Osteoblast (primary cell): ENCODE measurements at places on chromosomes 2 and 18. TPM values are rescaled to one million over a fixed set of nuclear protein-coding genes. Genes with fewer than 3 reads are reported as not detected.

DNA sequence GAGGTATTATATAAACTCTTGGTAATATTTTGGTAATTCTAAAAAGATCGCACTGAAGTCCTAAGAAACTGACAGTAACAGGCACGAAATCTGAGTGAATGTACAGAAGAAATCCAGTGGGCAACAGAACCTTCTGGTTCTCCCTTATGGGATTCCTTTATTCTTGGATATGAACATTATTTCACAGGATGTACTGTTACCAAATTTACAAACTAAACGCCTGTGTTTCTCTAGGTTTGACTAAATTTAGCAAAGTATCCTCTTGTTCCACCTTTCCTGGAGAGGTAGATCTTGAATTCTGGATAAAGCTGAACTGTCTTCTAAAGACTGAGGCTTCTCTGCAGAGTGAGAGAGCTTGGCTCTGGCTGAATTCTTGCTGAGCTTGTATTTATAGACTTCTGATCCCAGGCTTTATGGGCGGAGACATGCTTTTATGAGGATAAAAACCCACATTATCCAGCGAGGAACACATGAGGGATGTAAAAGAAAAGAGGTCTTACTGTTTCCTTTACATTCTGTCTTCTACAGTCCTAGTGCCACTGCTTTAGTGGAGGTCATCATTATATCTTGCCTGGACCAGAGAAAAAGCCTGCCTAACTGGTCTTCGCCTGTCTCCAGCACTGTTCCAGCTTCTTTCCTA is 220.8 kb downstream of the CDH2 start:
- DNase-seq = no peak

DNA sequence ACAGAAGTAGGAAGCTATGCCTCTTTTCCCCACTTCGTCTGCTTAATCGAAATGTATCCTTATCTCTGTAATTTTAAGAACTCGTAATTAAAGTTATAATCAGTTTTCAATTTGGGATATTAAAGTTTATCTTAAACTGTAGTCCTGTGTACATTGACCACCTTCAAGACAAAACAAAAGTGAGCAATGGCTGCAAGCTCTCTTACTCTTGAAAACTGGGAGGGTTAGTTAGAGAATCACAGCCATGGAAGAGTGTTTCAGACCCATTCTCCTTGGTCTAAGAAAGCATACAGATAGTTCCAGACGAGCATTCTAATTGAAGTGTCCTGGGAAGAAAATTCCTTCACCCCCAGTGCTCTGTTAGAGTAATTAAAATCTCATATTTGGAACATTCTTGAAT is 2.0 kb downstream of the KCMF1 start:
- DNase-seq = peak; percentile 88

TLX2 gene
- under 0.01 and 0.36 TPM in 2 replicates for total RNA-seq

HOXD9 gene
- 0.36 and 0.59 TPM in 2 replicates for total RNA-seq

GRCh38 chr2:24793761-24794435 is 673 bp downstream of the CENPO start:
- no peak for DNase-seq

- DNase-seq = peak; percentile 43
Measured at GRCh38 chr2:181354626-181355025, 102.6 kb upstream of the ITGA4 start.

DNA sequence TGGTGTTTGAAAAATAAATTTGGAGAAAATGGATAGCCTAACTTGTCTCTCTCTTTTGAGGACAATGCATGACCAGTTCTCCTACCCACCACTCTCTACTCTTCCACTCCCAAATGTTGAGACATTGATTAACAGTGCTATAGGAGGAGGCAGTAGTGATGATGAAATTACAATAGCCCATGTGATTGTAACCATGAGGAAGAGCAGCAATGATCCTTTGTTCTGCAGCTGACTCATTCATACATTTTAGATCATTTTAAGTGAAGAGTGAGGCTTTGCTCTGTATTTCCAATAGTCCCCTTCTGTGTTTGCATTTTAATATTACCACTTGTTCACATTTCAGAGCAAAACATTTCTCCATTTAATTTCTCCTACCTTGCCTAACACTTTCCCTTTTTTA is 592.3 kb downstream of the THSD7B start:
- DNase-seq = no peak

DNA sequence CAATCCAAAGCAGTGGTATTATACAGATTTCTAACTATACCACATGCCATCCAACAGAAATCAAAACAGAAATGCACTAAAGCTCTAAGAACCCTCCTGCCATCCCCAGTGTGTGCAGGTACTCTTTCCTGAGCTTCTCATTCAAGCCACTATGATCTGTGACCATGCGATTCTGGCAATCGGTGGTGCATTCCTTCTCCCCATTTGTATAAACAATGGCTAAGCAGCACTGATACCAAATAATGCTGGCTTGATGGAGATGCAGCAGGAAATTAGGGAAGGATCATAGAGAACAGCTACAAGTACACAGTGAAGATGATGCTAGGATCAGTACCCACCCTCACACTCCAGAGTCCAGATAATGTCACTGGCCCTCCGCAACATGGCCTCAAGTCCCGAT is 51.8 kb downstream of the PPP4R1 start:
- DNase-seq = no peak

DNA sequence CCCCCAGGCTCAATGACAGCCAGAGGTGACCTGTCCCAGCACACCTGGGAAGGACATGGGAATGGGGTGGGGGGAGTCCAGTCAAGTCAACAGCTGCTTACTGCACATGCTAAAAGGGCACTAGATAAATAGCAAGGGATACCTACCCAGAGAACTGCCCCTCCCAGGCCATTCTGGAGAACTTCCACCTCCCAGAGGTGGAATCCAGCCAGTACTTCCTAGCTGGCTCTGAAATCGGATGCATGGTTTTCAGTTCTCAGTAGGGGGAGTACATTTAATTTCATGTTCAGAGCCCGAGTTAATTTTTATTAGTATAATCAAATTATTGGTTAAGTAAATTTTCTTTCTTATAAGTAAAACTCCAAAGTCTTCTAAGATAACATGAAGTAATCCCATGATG is 28.9 kb upstream of the ITGA6 start:
- no peak for DNase-seq

- peak; percentile 82 for DNase-seq
Measured at GRCh38 chr18:475202-476031, 25.1 kb downstream of the COLEC12 start.

DNA sequence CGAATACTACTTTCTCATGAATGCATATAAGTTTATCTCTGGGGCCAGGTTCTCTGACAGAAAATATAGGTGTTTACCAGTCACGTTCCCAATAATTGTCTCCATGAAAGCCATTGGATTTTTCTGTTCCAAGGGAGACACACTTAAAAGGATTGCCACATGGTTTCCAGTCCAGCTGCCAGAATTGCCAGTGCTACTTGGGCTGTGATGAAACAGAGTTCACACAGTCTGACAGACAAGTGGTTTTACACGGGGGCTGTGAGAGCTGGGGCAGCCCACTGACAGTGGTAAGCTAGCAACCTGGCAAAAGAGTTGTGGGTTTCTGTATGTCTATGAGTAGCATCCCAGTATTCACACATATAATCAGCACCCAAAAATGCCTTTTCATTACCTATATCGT is 27.7 kb upstream of the ATRAID start:
- no peak for DNase-seq

DNA sequence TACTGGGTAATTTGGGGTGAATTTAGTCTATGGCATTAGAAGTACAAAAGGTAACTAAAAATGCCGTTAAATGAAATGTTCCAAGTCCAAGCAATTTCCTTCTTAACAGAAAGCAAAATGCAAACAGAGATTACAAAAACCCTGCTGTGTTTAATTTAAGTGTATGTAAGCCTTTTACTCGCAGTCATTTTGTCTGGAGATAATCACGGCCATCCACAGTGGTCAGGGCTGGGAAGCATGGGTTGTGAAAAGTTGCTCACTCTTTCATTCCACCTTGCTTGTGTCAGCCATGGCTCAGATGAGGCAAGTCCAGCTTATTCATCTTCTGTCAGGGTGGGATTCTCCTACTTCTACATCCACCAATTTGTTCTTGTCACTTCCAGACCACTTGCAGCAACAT is 983.6 kb upstream of the ZEB2 start:
- no peak for DNase-seq

DNA sequence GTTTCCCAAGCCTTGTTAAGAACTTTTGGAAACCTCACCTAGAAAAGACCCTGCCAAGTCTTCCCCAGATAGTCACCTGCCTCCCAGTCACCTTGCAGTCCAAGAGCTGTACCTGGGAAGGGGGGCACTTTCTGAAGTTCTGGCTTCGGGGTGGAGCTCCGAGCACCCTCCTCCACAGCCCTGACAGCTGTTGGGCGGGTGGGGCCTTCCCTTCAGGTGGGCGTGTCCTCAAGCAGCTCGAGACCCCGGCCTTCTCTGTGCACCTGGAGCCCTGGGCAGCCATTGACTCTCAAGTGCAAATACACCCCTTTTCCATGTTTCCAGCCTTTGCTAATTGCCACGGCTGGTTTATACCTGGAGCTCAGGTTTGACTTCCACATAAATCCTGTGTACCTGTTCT is 37.0 kb upstream of the IGFBP5 start:
- DNase-seq = no peak

- DNase-seq = no peak
Measured at GRCh38 chr2:177000061-177000714, 212.4 kb upstream of the HNRNPA3 start.

DNA sequence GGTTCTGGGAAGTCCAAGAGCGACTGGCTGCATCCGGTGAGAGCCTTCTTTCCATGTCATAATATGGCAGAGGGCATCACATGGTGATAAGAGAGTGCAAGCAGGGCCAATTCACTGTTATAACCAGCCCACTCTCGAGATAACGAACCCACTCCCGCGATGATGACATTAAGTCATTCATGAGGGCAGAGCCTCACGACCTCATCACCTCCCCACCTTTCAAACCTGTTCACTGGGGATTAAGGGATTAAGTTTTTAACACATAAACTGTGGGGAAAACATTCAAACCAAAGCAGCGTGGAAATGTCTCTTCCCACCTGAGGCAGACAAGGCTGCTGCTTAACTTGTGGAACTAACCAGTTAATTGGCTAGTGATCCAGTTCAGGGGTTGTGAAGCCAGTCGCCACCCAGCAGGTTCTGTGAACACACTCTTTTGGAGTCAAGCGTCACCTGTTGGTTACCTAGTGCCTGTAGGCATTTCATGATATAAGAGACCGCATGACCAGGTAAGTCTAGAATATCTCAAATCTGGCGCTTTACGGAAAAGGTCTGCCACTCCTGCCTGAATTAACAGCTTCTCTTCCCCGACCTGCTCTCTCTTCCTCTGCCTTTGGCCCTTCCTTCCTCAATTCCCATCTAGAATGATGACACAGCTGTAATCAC is 54.3 kb downstream of the EDAR start:
- DNase-seq = no peak

DNA sequence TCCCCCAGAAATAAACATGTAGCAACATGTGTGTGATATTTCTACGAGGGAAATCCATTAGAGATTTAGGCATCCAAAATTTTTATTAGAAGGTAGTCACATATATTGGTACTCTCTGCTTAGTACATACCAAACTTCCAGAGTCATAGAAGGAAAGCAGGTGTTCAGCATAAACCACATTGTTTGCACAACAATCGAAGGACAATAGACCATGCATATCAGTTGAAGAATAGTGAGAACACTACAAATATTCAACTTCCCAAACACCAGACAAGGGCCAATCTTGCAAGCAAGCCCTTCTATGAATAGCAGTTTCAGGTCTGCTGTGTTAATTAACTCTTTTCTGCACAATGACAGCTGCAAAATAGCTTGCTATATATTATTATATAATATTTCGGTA is 702.2 kb downstream of the ERBB4 start:
- DNase-seq = no peak

- DNase-seq = peak; percentile 75
Measured at GRCh38 chr2:218980735-218981389, 4.1 kb downstream of the FEV start.

C2orf72 gene
- not detected in 2 replicates for total RNA-seq

GRCh38 chr18:41231681-41232080 is 723.4 kb upstream of the PIK3C3 start:
- DNase-seq = no peak

- DNase-seq = no peak
Measured at GRCh38 chr2:98869870-98870269, 66.2 kb downstream of the CRACDL start.

TEX44 gene
- total RNA-seq = not detected in 2 replicates

- DNase-seq = no peak
Measured at GRCh38 chr18:26057344-26057773, 33.1 kb downstream of the SS18 start.

SCYGR8 gene
- not detected in 2 replicates for total RNA-seq

DNA sequence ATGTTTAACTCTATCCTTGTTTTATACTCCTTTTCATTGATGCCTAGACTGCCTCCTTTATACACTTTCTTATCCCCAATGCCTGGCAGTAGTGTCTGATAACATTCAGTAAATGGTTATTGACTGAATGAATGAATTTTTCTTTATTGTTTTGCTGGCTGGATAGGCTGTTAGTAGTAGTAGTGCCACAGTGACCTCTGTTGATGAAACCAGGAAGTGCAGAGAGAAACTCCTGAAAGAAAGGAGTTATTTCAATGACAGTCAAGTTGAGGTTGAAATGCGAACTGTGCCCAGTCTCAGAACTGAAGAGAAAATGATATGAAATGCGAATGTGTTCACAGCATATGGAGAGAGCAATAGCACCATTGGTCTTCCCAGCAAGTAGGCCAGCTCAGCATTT is 26.8 kb upstream of the SLC9A2 start:
- no peak for DNase-seq

DNA sequence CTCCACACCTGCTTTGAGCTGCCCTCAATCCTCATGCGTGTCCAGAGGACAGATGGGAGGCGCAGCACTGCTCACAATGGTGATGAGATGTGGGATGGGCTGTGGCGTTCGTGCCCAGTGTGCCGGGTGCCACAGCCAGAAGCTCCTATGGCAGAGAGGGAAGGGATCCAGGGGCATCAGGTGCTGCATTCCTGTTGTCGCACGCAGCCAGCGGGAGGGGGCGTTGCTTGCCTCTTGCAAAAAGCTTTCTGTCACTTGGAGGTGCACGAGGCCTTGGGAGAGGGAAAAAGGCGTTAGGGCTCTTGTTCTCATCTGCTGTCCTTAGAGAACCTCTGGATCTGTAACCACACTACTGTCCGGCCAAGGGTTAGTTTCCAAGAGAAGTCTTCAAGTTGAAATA is 29.2 kb upstream of the ALLC start:
- peak; percentile 27 for DNase-seq

IGFBP5 gene
- total RNA-seq = 12.3 and 29.5 TPM in 2 replicates

DNA sequence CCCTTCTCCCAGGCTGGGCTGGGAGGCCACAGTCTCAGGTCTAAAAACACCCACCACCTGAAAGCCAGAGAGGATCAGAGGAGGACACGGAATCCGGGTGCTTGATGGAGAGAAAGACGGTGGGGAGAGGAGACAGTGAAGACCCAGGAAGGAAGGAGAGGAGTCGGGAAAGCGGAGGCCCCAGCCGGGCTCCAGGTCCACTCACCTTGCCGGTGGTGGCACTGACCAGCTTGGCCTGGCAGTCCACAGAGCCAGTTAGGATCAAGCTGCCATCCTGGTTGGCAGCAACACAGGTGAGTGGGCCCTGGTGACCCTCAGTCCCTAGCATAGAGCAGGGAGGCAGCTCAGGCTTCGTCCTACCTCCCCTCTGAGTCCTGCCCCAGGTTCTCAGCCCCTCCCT is 4.3 kb downstream of the AAMP start:
- DNase-seq = peak; percentile 9

NT5DC4 gene
- not detected in 2 replicates for total RNA-seq

CYP27C1 gene
- total RNA-seq = 2.2 and 2.4 TPM in 2 replicates

TUBA3E gene
- not detected in 2 replicates for total RNA-seq

GRCh38 chr2:6784291-6784690 is 81.4 kb downstream of the CMPK2 start:
- DNase-seq = no peak
